Activated naive CD4-positive, alpha-beta T cell treated with anti-CD3 and anti-CD28 coated beads, Interleukin-2, amount 50 U/mL, for 16 hours (primary cell): ENCODE measurements at places on chromosomes 4 and X.

GRCh38 chrX:45992402-45993123, 552.7 kb downstream of the ZNF674 start:
- DNase-seq: no peak

DNA sequence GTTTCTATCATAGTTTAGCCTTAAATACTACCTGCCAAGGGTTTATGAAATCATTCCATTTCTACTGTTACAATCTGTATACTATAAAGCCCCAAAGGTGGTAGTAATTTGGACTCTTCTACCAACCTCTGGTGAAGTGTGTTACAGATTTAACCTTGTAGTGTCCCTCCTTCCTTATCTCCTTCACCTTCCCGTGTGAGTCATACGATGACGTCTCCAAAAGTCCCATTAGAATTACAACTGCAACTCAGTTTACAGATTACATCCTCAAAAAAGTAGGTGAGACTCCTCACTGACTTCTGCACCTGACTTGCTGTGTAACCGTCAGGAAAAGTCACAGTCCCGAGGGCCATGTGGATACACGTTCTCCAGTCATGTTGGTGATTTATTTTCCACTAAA, 219.0 kb downstream of the DCTD start:
- DNase-seq: no peak

GRCh38 chr4:137471895-137472294, 60.4 kb downstream of the PCDH18 start:
- no peak for DNase-seq

GRCh38 chrX:134551376-134552048, 91.5 kb downstream of the HPRT1 start:
- no peak for DNase-seq

- no peak for DNase-seq
These were observed 118.1 kb downstream of the ENPP6 start for GRCh38 chr4:184099535-184099966.

- no peak for DNase-seq
These were observed 101.0 kb downstream of the ATP11C start for GRCh38 chrX:139831675-139832456.

GRCh38 chr4:121457278-121457875, 76.6 kb upstream of the QRFPR start:
- no peak for DNase-seq

DNA sequence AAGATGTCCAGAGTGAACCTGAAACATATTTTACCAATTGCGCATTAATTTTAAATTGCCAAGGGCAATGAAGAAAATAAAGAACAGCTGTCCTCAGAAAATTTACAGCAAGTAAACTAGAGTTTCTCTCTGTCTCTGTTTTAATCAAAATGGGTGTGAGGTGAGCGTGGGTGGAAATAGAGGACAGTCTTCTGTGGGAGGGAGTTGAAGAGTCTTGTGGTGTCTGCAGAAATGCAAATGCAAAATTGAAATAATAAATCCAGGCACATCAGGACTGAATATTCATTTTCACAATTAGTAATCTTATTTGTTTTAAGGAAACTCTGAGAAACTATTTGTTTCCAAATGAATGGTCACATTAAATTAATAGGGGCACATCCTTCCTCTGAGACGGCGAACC, 192.0 kb downstream of the ARHGAP10 start:
- no peak for DNase-seq

- no peak for DNase-seq
These were observed 494.2 kb upstream of the INTU start for GRCh38 chr4:127138586-127138985.

- DNase-seq: no peak
These were observed 31.4 kb downstream of the PPP1R2C start for GRCh38 chrX:42746606-42747005.

DNA sequence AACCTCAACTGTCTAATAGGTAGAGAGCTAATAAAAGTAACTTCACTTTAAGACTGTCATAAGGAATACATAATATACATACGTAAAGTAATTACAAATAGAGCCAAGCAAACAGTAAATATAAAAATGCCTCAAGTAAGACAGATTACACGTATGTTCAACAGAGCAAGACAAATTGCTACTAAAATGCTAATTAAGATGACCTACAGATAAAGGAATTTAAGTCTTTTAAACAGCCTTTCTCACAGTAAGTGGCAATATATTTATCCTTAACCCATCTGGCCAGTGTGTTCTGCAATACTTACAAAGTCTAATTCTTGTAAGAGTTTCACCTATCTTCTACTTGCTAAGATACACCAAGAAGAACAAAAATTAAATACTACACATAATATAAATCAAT, 12.7 kb downstream of the G3BP2 start:
- DNase-seq: no peak

- no peak for DNase-seq
These were observed 4.0 kb downstream of the ING2 start for GRCh38 chr4:183508697-183509335.

DNA sequence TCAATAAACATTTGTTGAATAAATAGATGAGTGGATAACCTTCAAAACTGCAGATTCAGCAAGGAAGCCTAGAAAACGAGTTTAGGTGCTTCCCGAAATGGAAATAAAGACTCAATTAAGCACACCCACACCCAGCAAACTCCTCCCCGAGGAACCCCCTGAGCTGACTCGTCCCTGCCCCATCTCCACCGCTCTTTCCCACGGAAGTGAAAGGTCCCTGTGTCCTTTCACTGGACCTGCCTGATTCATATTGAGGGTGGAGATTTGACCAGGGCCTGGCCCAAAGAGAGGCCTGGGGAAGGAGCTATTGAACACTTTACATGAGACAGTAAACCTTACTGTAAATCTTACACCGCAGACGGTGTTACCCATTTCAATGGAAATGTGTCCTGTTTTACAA, 129.1 kb downstream of the CPZ start:
- DNase-seq: no peak

- DNase-seq: no peak
These were observed 33.0 kb downstream of the FRG1 start for GRCh38 chr4:189973646-189974045.

GRCh38 chr4:74109870-74110605, 11.0 kb upstream of the CXCL2 start:
- no peak for DNase-seq

- no peak for DNase-seq
These were observed 117.3 kb downstream of the SNCA start for GRCh38 chr4:89719536-89720090.

- DNase-seq: no peak
These were observed 69.7 kb downstream of the SPIN4 start for GRCh38 chrX:63281465-63281864.

DNA sequence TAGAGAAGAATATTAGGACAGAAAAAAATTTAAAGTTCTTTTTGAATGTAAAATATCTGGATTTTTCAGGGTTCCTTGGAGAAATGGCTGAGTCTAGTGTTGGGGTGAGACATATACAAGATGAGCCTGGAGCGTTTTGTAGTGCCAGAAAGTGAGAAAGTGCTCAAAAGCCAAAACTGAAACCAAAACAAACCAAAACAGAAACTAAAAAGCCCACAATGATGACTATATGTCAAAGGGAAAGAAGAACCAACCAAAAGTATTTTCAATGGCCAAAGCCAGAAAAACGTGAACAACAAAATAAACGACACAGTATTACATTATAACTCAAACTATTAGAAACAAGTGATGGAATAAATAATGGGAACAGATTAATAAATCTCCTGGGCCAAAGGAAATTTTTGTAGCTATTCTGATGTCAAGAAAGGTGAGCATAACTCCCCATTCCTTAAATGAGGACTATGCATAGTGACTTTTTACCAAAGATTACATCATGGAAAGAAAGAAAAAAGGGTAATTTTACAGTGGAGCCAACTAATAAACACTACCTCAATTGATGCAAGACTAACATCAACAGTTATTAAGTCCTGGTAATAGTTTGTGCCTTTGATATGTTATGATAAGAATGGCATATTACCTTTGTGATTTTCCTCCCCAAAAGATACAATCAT, 1137.6 kb downstream of the C4orf33 start:
- DNase-seq: no peak

- no peak for DNase-seq
These were observed 13.4 kb upstream of the TNIP3 start for GRCh38 chr4:121177246-121178137.

GRCh38 chrX:132180929-132181328, 38.3 kb downstream of the RAP2C start:
- no peak for DNase-seq

- no peak for DNase-seq
These were observed 2.1 kb upstream of the PCDH7 start for GRCh38 chr4:30718021-30718542.

DNA sequence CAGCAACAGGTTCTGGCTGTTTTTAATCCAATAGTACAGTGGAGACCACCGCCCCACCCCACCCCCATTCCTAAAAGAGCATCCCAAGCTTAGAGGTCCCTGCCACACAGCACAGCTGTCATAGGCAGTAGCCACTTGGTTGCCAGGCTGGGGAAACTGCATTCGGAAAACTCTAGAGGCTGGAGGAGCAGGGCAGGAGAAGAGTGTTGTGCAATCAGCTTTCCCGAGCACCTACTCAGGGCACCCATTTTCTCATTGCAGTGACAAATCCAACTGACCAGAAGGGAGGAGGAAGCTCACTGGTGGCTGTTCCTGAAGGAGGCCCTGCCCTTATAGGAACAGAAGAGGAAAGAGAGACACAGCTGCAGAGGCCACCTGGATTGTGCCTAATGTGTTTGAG, 1.1 kb downstream of the CXCL1 start:
- DNase-seq: no peak

DNA sequence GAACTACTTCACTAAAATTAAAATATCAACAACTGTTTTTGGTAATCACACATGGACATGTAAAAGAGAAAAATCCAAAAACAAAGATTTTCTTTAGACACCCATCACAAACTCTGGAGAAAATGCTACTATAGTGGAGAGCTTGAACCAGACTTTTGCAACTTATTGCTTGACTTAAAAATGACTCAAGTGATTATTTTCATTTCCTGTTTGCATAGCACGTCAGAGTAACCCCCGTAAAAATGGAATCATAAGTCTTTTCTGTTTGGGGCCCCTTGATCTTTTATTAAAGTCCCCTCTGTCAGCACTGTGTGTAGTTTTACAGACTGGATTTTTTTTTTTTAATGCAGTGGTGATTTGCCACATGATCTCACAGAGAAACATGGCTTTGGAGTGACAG, 79.5 kb downstream of the PRKG2 start:
- DNase-seq: no peak

GRCh38 chr4:106718548-106718947, 317.6 kb downstream of the DKK2 start:
- no peak for DNase-seq

- DNase-seq: no peak
These were observed 206.5 kb upstream of the MAMLD1 start for GRCh38 chrX:150156615-150157014.

- no peak for DNase-seq
These were observed 101.1 kb downstream of the CHIC2 start for GRCh38 chr4:53963336-53963735.

GRCh38 chr4:9946170-9946569, 75.1 kb downstream of the SLC2A9 start:
- no peak for DNase-seq

- no peak for DNase-seq
These were observed 119.8 kb downstream of the NEK1 start for GRCh38 chr4:169492436-169493163.

- DNase-seq: no peak
These were observed 99.1 kb upstream of the CBR4 start for GRCh38 chr4:169109035-169109675.

DNA sequence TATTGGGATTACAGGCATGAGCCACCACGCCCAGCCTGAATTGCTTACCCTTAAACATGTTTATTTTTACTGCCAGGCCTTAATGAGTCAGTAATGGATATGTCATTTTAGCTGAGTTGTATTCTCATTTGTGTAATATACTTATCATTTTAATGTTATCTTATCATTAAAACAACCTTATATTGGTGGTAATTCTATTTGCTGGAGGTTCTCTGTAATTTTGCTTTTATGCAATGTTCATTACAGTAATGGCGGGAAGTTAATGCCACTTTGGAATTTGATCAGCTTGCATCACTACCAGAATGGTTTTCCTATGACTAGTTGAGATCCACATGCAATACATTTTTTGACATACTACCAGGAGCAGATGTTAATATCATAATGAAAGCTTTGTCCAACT, 6.3 kb upstream of the PGAM4 start:
- DNase-seq: no peak
